Sigmoid colon (tissue), 7 donors: ENCODE measurements at places on chromosomes 1 and 21. TPM values are rescaled to one million over a fixed set of nuclear protein-coding genes. Genes with fewer than 3 reads are reported as not detected.

Gene ST6GALNAC3
- 3.6 TPM for total RNA-seq

Gene C4BPA
- not detected for total RNA-seq

DNA sequence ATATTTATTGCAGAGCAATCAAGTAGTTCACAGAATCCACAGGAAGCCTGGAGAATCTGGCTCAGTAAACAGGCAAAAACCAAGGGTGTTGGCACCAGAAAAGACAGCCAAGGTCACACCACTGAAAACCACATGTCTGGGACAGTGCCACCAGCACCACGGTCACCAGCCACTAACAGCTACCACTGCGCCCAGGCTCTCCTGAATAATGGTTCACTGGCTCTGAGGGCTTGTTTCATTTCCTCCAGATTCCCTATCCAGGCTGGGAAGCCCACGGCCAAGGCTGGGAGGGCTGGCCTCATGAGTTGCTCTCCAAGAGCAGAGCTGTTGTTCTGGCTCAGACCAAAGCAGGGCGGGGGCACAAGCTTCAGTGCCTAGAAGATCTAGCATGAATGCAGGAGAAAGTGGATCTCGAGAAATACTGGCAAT, 54.5 kb upstream of the PTGFRN start:
- DNase-seq, result peak; percentile 72
- peak overlapping the region; percentile 7 for H3K27ac ChIP-seq
- H3K4me1 ChIP-seq, result peaks cover 36% of the 10 kb centered on the region

DNA sequence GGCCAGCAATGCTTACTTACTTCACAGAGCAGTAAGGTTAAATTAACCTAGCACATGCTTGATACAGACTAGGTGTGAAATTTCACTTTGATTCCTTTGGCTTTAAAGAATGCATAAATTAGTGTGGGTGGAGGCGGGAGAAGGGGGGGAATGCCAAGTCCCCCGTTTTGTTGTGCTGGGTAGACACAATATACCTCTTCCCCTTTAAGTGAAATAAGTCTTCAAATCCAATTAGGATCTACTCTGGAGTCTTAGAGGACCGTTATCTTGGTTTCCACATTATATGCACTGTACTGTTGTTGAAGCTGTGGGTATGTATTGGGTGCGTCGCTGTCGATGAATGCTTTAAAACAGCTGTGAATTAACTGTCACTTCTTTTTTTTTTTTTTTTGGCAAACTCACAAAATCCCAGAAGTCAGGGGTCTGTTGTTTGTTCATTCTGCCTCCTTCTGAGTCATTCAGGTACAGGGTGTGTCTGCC, 1.6 kb upstream of the S1PR1 start:
- no peaks in the 10 kb centered on the region for H3K36me3 ChIP-seq
- H3K4me1 ChIP-seq, result no peaks in the 10 kb centered on the region
